ENCODE measurements at places on chromosomes 12 and 14.
A peak's percentile ranks its signal among the peaks of the same experiment; 100 is the strongest.

DNA sequence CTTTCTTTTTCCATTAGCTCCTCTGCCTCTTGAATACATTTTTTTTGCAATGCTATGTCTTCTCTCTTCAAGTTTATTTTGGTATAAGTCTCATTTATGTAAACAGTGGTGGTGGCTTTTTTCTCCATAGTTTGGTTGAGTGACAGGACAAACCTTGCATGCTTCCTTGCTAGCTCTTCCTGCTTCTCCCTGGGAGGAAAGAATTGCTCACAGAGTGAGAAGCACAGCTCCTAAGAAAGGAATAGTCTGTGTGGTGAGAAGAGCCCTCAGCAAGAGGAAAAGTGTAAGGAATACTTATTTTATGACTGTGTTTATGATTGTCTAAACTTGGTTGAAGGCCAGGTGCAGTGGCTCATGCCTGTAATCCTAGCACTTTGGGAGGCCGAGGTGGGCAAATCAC lies 11.5 kb downstream of the CCDC175 start:
- DNase-seq = no peak

DNA sequence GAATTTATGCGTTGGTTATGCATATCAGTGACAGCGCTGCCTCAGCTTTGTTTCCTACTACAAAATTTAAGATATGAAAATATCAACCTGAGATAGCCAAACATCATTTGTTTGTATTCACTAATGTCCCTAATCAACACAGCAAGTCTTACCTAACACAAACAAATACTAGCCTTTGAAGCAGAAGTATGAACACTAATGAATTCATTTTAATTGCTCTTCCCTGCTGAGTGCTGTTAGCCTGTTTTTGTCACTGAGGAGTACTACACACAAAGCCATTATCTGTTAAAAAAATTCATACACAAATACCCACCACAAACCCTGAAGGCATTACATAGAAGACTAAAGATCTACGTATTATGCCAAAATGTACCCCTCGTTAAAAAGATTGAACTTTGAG lies 150.8 kb downstream of the HELB start:
- no peak for DNase-seq

- no peak for DNase-seq
These were observed 21.8 kb downstream of the ADCY6 start for GRCh38 chr12:48767047-48767446.

DNA sequence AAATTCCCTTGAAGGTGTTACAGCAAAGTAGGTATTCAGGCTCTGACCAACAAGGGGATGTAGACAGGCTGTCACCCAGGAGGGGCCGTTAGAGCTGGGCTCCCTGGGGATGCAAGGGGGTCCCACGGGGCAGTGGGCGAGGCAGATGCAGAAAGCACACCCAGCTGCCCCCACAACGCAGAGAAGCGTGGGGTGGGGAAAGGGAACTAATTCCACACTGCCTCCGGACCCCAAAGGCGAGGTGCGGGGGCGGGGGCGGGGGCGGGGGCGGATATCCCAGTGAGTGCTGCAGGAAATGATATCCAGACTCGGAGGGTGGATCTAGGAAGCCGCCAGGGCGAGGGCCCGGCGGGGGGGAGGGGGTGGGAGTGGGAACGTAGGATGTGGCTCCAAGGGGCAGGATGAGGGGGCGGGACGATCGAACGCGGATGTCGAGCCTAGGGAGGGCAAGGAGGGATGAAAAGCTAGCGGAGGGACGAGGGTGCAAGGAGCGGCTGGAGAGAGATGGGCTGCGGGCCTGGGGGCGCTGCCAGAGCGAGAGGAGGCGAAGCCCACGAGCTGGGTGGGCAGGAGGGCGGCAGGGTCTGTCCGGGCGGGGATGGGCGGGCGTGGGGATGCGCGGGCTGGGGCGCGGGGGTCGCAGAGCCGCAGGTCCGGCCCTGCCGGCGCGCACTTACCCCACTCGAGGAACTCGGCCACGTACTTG lies 874 bp downstream of the CDC42BPB start:
- no peak for DNase-seq

DNA sequence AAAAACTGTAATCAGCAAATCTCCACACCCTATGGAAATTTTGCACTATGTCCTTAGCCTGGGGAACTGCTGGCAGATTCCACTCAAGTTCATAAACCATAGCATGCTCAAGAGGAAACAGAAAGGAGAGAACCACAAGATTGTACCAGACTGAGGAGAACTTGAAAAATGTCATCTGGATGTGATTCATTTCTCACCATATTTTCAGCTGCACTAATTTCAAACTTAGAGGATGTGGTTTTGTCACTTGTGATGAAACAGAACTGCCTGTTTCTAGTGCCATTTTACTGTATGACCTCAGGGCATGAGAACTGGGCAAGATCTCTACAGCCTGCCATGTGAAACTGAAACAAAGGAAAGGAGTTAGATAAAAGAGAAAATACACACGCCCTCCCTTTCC lies 1493.1 kb upstream of the FLRT2 start:
- no peak for DNase-seq

DNA sequence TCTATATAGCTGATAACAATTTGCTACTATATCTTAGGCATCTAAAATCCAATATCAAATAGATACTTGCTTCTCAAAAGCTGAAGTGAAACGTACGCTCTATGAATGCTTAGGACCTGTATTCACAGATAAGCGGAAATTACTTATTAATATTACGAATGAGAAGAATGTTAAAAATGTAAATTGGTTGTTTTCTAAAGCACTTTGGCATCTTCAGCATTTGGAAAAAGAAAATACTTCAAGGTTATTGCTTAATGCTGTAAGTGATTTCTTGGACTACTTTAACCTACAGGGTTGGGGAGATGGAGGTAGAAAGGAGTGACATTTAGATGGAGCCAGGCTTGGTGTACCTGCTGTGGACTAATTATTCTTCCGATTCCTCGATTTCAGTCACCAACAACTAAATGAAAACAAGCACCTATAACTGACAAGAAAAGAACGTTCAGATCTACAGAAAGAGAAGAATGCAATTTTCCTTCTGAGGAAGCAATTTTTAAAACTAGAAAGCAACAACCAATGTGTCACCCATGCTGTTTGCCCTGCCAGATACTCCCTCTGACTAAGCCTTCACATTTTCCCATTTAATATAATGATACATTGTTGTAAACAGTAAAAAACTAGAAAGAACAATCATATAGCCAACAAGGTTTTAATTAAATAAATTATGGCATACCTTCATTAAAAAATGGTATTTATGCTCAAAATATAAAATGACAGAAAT lies 49.3 kb downstream of the SLC25A21 start:
- no peak for DNase-seq

DNA sequence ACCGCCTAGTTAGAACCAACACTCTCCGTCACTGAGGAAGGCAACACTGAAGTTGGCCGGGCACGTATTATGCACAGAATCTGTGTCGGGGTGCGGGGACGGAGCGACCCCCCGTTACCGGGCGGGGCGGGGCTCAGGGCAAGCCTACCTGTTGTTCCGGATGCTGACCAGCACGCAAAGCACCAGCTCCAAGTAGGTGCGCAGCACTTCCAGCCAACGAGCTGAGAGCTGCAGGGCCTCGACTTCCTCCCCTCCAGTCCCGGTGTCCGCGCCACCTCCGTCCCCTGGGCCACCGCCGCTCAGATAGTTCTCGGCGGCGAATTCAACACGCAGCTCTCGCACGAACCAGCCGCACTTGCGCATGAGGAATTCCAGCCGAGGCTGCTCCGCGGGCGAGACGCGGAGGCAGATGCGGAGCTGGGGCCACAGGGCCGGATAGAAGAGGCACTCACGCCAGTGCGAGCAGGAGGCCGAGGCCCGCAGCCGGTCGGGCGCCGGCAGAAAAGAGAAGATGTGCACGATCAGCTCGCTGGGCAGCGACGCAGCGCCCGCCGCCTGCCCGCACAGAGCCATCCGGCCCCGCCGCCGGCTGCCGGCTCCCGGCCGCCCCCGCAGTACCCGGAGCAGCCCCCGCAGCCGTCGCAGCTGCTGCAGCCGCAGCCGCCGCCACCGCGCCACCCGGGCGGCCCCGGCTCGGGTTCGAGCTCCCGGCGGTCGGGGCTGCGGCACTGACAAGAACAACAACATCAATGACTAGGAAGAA lies 636 bp downstream of the FBXO33 start:
- peak; percentile 6 for DNase-seq

GRCh38 chr14:92922883-92923743 lies at the start of gene CHGA:
CHGA (plus strand) TSS chr14:92923150; CDS start chr14:92923360, 210 bp downstream.
- DNase-seq = no peak

DNA sequence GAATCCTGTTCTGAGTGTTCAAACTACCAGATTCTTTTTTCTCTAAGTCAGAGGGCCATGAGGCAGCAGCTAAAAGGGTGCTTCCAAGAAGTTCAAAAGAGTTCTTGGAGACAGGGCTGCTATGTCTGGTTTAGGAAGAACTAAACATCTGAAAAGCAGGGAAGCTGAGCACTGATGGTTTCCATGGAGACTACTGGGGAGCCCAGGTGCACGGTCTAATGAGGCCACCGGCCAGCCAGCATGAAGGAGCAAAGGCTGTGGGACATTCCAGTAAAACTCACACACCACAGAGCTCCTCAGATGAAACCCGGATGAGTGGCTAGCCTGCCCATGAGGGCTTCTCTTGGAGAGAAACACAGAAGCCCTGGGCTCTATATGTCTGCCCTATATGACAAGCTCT lies 97.3 kb downstream of the KCNK10 start:
- no peak for DNase-seq

DNA sequence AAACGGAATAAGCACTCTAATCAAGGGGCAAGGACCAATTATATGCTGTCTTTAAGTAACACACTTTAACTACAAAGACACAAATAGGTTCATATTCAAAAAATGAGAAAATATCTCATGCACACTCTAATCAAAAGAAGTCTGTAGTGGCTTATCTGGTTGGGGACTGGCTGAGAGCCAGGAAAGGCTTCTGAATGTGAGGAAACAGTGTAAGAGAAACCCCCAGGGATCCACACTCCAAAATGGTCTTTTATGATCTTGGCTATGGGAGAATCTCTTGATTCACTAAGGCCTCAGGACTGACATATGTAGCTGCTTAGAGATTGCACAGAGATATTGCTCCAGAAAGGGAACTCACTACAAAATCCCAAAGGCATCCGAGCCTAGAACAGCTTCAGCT lies 10.3 kb downstream of the CTSG start:
- DNase-seq = no peak

DNA sequence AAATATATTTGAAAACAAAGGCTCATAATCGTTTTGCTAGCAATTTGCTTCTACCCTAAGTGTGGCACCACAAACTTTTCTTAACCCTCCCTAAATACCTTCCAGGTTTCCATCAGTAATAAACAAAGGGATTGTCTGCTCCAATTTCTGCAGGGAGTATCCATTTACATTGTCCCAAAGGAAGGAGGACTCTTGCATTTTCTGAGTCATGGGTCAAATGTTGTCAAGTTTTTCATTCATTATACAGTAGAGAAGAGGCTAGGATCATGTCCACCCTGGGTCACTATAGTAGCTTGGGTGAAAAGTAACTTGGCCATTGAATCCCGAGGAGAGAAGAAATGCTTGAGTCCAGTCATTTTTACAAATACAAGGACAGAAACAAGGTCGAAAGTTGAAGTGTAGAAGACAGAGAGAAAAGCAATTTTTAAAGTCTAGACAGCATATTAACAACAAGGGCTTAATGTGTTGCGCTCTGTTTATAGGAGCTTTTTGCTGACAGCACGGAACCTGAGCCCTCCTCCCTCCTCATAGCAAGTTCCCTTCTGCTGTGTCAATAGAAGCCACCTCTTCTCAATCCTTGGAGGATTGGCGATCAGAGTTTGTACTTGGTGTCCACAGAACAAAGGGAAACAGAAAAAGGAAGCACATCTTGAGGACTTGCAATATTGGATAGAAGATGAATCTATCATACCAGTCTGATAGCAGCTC lies 53.1 kb downstream of the TMEM30B start:
- no peak for DNase-seq

GRCh38 chr14:52067873-52068614 lies 815 bp downstream of the NID2 start:
- no peak for DNase-seq

DNA sequence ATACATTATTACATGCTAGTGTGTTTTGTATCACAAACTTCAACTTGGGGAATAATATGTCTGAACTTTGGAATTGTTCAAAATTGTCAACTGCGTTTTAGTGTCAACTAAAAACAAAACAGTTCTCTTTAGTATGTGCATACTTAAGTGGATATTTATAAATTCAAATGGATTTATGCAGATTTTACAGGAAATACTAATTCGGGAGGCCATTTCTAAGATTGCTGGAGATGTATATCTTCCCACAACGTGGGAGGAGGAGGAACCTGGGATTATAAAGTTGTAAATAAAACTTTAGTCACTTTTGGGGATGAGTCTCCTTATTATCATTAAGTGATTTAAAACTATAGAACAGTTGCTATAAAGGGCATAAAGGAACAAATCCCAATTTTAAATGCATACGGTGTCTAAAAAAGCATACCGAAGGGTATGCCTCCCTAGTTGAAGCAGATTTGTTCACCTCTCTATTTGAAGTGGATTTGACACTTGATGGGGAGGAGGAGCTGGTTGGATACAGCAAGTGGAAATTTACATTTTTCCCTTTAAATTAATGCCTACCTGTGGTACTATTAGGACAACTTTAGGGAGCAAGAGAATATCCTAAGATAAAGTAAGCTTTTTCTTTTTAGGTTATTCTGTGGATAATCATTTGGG lies 2.7 kb downstream of the PDE3A start:
- DNase-seq = no peak

GRCh38 chr14:35807131-35807961 lies 1.7 kb downstream of the RALGAPA1 start:
- DNase-seq = no peak

GRCh38 chr14:73739899-73740617 lies 25.9 kb upstream of the PNMA1 start:
- no peak for DNase-seq

Data from activated CD8-positive, alpha-beta memory T cell treated with anti-CD3 and anti-CD28 coated beads for 1 hour (primary cell).